Cardiac atrium fibroblast (primary cell): ENCODE measurements at places on chromosomes 16 and 17. TPM values are rescaled to one million over a fixed set of nuclear protein-coding genes. Genes with fewer than 3 reads are reported as not detected.

ABCC6 gene
- not detected in 2 replicates for total RNA-seq

CIITA gene
- total RNA-seq = 0.49 TPM in 1 of 2 replicates, not detected in the other

DOC2B gene
- total RNA-seq = not detected in 2 replicates

SMIM22 gene
- not detected in 2 replicates for total RNA-seq

ITGA2B gene
- 0.54 TPM in 1 of 2 replicates, not detected in the other for total RNA-seq

CCDC200 gene
- total RNA-seq = not detected in 2 replicates

CHD9 gene
- 25.1 and 28.0 TPM in 2 replicates for total RNA-seq

NOG gene
- not detected in 2 replicates for total RNA-seq

DHX58 gene
- 6.3 and 10.4 TPM in 2 replicates for total RNA-seq

CLEC19A gene
- not detected in 2 replicates for total RNA-seq

ZFPM1 gene
- total RNA-seq = 1.3 and 5.6 TPM in 2 replicates
